ENCODE measurements at places on chromosomes 1 and 21. TPM values are rescaled to one million over a fixed set of nuclear protein-coding genes. Genes with fewer than 3 reads are reported as not detected.

- no peak for DNase-seq
Observed at GRCh38 chr1:18452550-18452949, 28.2 kb upstream of the KLHDC7A start.

- DNase-seq = no peak
Observed at GRCh38 chr21:29487154-29487553, 188.4 kb downstream of the BACH1 start.

The NEK2 gene
- 20.3 TPM for polyA plus RNA-seq

- DNase-seq = no peak
Observed at GRCh38 chr1:35844826-35845225, 37.0 kb downstream of the AGO4 start.

DNA sequence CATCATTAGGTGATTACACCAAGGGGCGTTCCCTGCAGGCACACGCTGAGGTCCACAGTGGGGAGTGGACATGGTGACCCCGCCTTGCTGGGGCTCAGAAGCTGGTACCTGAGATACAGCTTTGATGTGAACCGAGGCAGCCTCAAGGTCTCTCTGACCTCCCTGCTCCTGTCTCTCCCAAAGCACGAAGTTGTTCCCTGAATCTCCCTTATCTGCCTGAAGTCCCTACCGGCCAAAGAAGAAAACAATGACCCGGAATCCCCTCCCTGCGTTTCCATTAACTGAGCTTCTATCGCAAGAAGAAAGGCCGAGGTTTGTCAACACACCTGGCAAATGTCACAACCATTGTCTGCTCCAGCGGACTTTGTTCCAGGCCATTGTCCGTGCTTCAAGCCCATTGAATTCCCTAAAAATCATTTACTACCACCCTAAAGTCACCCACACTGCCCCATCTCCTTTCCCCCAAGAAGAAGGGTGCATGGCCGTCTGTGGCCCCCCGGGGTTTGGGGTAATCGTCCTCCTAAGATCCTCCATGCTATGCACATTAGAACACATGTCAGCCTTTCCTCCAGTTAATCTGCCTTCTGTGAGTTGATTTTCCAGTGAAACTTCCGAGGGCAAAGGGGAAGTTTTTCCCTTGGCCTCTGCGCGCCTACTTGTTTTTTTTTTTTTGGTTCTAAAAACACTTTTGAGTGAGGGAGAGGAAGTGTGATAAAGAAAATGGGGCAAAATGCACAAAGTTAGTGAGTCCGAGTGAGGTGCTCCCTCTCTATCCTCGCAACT, 48.1 kb upstream of the COL18A1 start:
- DNase-seq = no peak

The SLC1A7 gene
- 0.12 TPM for polyA plus RNA-seq

DNA sequence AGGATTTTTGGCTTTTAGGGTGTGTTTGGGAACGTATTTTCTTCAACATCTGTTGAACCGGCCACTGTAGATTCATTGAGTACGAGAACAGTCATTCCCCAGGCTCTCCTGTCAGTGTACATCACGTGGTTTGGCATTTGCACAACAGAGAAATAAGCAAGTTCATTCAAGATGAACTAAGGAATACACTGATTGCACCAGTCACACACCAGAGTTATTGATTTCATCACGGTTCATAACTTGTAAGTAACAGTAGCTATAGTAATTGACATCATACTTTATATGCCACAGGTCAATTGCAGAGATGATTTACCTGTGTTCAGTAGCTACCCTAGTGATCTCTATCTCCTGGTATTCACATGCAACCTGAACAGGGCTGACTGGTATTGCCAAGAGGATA, 90.7 kb upstream of the ETS2 start:
- no peak for DNase-seq

- DNase-seq = no peak
Observed at GRCh38 chr1:22231995-22232690, 89.2 kb upstream of the WNT4 start.

All from right renal pelvis (tissue), 4 donors.